Aorta (tissue), 5 donors: ENCODE measurements at places on chromosomes 12 and 14. TPM values are rescaled to one million over a fixed set of nuclear protein-coding genes. Genes with fewer than 3 reads are reported as not detected.
A peak's percentile ranks its signal among the peaks of the same experiment; 100 is the strongest.

Gene RNASE4
- polyA plus RNA-seq, result 39.3 TPM

Gene CSRP2
- polyA plus RNA-seq, result 179 TPM

DNA sequence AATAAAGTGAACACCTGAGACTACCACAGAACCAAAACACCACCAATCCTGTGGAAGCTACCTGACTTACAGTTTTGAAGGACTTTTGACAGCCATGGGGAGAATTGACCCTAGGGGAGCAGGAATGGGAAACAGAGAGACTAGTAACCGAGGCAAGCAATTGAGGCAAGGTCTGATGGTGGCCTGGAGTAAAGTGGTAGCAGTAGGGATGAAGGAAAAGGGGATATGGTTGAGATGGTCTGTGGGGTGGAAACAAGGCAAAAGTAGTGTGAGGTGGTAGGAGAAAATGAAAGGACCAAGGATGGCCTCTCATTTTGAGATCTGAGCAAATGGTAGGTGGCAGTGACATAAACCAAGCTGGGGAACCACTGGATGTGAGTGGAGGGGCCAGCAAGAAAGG lies 4.2 kb upstream of the IRF9 start:
- no peak for DNase-seq

GRCh38 chr12:29110506-29111442 lies 38.3 kb upstream of the FAR2 start:
- no peak for DNase-seq

Gene SIX4
- 0.50 TPM for polyA plus RNA-seq

DNA sequence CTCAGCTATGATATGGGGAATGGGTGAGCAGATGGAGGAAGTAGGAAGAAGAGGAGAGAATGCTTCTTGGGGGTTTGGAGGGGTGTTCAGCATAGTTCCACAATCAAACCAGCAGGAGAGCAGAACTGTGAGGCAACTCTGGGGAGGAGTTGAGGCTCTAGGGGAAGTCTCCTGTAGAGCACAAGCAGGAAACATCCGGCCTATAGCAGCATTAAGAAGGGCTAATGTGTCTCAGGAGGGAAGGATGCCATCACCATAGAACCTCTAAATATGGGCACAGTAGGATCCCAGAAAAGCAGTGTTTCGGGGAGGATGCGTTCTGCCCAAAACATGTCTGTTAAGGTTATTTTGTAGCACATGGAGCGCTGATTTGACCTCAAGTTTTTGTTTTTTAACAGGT lies 8.4 kb upstream of the SALL2 start:
- no peak for DNase-seq

GRCh38 chr14:56787530-56787929 lies 22.7 kb downstream of the OTX2 start:
- no peak for DNase-seq

Gene PMCH
- polyA plus RNA-seq, result not detected

GRCh38 chr12:67436230-67436629 lies 167.1 kb downstream of the CAND1 start:
- no peak for DNase-seq

DNA sequence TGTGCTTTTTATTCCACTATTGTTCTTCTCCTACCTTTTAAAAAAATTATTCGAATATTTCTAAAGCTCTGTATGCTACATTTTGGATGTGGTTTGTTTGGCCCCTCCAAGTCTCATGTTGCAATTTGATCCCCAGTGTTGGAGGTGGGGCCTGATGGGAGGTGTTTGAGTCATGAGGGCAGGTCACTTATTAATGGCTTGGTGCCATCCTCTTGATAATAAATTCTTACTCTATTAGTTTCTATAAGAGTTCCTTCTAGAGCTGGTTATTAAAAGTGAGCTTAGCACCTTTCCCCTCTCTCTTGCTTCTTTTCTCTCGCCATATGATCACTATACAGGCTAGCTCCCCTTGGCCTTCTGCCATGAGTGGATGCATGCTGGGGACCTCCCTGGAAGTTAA lies 445.6 kb upstream of the PDE3A start:
- no peak for DNase-seq

GRCh38 chr14:68229423-68230100 lies 410.0 kb downstream of the RAD51B start:
- no peak for DNase-seq

- DNase-seq, result no peak
Measured at GRCh38 chr14:64830961-64831360, 48.7 kb downstream of the SPTB start.

- DNase-seq, result peak; percentile 75
Measured at GRCh38 chr12:42705863-42706262, 116.3 kb upstream of the PRICKLE1 start.
